ENCODE measurements at places on chromosomes 13 and 19.

DNA sequence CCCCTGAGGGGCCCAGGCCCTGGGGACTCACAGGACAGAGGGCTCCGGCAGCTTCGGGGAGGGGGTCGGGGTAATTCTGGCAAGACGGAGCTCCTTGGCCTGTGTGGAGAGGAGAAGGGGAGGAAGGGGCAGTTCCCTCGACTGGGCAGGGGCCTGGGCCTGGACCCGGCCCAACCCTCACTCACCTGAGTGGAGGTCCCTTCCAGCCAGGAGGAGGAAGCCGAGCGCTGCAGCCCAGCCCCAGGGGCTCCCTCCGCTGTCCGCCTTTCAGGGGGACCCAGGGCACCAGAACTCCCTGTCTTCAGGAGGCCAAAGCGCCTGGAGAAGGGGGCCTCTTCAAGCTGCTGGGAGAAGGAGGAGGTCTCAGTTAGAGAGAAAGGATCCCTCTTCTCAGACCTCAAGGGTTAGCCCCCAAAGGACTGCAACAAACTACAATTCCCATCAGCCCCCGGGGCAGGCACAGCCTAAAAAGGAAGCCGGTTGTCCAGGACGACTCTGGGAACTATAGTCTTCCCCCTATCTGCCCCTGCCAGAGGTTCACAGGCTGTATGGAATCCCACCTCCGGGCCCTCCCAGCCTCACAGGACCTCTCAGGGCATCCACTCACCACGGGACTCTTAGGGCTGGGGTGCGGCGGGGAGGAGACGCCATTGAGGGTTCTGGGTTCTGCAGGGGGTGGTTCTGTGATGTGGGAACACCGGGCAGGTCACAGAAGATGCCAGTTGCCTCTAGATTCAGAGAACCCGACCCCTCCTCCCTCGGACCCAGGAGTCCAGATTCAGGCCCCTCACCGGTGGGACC, 19.8 kb downstream of the EPS8L1 start:
- H3K4me1 ChIP-seq, result no peaks in the 10 kb centered on the region
- no peaks in the 10 kb centered on the region for H3K27me3 ChIP-seq
- no peak overlapping the region for H3K27ac ChIP-seq
- peaks cover 77% of the 10 kb centered on the region for H3K36me3 ChIP-seq

DNA sequence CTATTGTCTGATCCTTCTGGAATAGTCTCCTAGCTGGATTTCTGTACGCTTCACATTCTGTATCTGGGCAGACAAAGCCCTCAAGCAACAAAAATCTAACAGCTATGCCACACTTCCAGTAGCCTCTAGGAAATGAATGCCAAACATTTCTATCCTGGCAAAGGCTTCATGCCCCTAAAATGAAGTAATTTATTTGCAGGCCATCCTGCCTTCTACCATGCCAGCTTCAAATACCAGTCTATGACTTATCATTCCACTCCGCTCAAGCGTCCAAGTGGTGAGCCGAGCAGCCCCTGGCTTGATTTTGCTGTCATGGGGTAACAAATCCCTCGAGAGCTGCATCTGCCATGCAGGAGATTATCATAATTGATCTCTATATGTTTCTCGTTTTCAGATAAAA, 86.9 kb downstream of the LHFPL6 start:
- H3K27ac ChIP-seq, result no peak overlapping the region
- no peaks in the 10 kb centered on the region for H3K36me3 ChIP-seq
- H3K27me3 ChIP-seq, result no peaks in the 10 kb centered on the region
- DNase-seq, result no peak

DNA sequence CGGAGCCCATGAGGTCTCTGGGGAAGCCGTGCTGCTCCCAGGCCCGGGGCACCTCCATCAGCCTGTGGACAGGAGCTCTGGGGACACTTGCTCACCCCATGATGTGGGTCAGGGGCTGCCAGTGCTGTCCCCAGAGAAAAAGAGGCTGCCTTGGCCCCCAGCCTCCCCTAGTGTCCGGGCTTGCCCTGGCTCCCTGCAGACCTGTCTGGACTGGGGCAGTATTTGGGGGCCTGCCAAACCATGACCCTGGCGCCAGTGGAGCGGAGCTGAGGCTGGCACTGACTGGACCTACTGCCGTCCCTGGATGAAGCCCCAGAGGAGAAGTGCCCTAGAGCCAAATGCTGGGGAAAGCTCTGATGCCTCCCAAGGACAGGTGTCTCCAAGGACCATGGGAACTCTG, 30.4 kb downstream of the ELAVL1 start:
- no peak overlapping the region for H3K27ac ChIP-seq
- no peak for DNase-seq
- H3K4me3 ChIP-seq, result no peak overlapping the region
- peaks cover 73% of the 10 kb centered on the region for H3K36me3 ChIP-seq

GRCh38 chr13:68927387-68928026, 1180.1 kb upstream of the ATXN8OS start:
- no peaks in the 10 kb centered on the region for H3K27me3 ChIP-seq
- H3K4me3 ChIP-seq, result no peak overlapping the region
- H3K27ac ChIP-seq, result no peak overlapping the region
